Right renal pelvis (tissue), 4 donors: ENCODE measurements at places on chromosomes 16 and 17.
A peak's percentile ranks its signal among the peaks of the same experiment; 100 is the strongest.

- DNase-seq = no peak
Observed at GRCh38 chr16:4414187-4414917, 2.0 kb downstream of the CORO7 start.

GRCh38 chr16:89478576-89479221, 11.7 kb downstream of the ANKRD11 start:
- DNase-seq = no peak

GRCh38 chr16:88455610-88456355, 2.7 kb downstream of the ZFPM1 start:
- DNase-seq = no peak

DNA sequence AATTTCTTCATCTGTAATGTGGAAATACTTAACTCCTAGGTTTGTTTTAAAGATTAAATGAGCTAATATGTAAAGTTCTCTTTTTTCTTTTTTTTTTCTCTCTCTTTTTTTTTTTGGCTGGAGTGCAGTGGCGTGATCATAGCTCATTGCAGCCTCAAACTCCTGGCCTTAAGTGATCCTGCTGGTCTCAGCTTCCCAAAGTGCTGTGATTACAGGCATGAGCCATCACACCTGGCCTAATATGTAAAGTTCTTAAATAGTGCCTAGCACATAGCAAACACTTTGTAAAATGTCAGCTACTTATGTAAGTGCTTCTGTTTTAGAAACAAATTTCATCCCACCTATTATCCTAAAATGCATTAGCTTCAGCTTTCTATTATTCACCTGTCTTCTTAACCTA, 40.0 kb downstream of the TMC6 start:
- DNase-seq = no peak

DNA sequence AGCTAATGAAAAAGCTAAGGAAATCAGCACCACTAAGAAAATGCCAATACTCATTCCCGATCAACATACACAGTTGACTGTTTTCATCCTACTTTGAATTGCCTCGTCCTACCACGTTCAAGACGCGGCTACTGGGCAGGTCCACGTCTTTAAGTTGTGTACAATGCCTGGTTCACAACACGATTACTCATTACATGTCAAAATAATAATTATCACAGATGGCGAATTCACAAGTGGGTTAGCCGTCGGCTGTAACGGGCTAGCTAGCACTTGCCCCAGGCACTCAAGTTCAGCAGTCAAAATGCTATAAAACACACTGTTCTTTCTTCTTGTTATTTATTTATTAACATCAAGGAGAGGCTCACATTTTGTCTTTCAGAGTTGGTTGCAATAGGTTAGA, 124.2 kb downstream of the ZFHX3 start:
- DNase-seq = no peak

GRCh38 chr17:7132511-7133094, 18.0 kb upstream of the ASGR2 start:
- no peak for DNase-seq

- no peak for DNase-seq
Observed at GRCh38 chr17:48549914-48550501, 5.1 kb upstream of the HOXB2 start.

- no peak for DNase-seq
Observed at GRCh38 chr17:49252148-49252695, 21.6 kb upstream of the PHOSPHO1 start.

DNA sequence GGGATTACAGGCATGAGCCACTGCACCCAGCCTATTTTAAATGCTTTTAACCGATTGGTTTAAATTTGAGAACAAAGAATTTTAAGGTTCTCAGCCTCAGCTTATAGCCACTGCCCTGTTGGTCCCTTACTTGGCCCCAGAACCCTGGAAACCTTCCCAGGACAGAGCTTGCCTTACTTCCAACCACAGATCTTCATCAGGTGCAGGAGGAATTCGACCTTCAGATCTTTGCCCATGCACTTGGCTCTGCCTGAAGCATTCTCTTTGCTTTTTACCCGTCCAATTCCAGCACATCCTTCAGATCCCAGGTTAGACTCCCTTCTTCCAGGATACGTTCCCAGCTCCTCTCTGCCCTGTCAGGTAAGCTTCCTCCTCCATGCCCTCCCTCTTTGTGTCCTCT, 27.7 kb downstream of the CHD9 start:
- DNase-seq = no peak

DNA sequence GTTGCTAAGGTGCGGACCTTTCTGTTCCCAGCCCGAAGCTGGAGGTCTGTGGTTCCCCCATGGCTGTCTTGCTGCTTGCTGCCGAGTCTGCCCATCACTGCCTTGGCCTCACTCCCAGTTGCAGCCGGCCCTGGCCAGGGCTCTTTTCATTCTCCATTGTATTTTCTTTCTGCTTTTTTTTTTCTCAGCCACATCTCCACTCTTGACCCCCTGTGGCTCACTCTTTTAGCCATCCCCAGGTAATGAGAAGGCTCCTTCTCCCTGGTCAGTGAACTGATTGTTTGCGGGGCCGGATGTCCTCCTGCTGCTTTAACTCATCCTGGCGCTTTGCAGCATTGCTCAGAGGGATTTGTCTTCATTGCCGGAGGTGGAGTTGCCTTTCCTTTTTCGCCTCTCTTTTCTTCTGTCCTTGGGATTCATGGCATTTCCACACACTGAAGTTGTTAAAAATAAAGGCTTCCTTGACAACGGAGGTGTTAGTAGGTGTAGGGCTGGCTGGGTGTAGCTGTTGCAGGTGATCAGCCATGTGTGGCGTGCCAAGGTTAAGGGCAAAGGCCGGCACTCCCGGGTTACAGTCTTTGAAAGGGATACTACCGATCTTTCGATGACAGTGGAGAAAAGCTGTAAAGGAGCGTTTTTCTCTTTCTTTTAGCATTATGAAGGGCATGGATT, 34.1 kb downstream of the MAP2K6 start:
- peak; percentile 38 for DNase-seq

DNA sequence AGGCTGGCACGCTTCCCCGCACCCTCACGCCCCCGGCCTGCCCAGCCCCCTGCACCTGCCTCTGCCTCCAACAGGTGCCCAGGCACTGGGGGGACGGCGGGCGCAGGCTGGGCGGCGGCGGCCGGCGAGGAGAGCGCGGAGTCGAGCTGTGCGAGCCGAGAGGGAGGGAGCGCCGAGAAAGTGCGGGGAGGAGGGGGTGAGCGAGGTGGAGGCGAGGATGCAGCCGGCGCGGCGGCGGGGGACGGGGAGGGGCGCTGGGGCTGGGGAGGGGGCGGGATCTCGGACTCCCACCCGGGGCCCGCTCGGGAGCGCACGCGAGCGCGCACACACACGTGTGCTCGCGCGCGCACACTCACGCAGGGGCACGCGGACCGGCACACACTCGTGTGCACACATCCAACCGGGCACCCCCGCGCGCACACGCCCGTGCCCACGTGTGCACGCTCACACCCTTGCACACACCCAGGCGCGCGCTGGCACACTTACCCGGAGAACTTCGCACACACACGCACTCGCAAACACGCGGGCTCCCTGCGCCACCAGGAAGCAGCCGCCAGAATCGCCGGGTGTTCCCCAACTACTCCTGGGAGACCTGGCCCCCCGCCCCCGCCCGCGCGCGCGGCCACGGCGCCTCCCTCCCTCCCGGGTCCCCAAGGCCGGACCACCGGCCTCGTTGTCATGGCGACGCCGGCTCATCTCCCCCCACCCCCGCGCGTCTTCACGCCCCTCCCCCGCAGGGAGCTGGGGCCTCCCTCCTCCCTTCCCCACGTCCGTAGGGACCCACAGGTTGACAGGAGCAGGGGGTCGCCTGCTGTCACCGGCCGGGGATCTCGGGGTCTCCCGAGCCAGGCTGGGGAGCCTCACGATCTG, at the start of gene DOC2A:
TSS of gene DOC2A (minus strand) at position 184 of the 870 bp plus-strand sequence. CDS start 805 bp downstream, outside the sequence.
- no peak for DNase-seq

GRCh38 chr17:73815474-73815873, 171.2 kb upstream of the SDK2 start:
- no peak for DNase-seq

GRCh38 chr16:81526935-81527334, 82.3 kb downstream of the CMIP start:
- no peak for DNase-seq

- DNase-seq = peak; percentile 60
Observed at GRCh38 chr16:10737068-10737625, 6.5 kb upstream of the NUBP1 start.
